ENCODE measurements at places on chromosomes 11 and 22.
A peak's percentile ranks its signal among the peaks of the same experiment; 100 is the strongest.

DNA sequence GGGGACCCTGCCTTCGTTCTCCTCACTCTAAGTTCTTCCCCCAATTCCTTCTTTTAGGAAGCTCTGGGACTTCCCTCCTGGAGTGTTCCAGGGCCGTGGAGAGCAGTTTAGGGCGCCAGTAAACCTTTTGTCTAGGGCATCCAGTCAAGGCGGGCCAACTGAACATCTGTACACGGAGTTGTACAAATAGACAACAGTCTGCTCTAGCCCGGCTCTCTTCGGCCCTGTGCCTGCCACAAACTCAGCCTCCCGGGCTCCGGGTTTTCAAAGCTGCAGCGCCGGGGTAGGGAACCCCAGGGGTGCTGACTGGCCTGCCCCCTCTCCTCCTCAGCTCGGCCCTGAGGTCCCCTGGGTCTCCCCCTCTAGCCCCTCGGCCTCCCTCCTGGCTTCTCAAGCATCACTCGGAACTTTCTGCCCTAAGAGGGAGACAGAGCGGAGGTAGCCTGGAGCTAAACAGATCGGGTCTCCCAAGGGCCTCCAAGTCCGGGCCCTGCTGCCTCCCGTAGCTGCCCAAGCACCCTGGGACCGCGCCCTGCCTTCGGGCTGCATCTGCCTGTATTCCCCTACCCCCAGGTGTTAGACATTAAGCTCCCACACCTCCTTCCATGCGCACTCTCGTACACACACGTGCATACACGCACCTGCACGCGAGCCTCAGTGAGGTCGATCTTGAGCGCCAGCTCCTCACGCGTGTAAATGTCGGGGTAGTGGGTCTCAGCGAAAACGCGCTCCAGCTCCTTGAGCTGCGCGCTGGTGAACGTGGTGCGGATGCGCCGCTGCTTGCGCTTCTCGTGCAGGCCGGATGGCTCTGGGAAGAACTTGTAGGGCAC, 3.3 kb downstream of the PHOX2A start:
- DNase-seq, result no peak

DNA sequence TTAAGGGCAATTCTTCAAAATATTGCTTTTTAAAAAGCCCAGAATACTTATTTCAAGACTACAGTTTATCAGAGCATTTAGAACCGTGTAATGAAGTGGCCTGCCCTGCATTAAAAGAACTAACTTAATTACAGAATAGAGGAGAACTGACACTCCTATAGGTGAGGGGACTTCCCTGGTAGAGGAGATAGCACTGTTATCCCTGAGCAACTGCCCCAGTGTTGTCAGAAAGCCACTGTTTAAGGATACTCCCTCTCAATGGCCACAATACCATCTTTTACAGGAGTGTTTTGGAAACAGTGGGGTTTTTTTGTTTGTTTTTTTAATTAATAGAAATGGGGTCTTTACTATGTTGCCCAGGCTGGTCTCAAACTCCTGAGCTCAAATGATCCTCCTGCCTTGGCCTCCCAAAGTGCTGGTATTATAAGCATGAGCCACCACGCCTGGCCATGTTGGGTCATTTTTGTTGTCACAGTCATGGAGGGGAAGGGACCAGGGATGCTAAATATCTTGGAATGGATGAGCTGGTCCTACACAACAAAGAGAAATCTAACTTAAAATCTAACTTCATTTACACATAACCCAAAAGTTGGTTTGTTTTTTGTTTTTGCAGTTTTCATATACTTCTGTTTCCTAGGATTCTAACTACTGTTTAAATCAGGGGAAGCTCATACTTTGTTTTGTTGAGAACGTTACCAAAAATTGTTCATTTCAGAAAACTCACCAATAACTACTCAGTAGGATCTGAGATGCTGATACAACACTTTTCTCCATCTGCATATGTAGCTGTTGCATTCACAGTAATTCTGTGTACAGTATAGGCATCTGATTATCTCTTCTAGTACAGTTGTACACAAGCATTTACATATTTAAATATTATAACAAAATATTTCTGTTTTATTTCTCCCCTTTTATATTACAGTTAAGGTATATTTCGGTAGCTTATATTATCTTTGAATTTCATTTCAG, 8.1 kb downstream of the RPL27A start:
- no peak for DNase-seq

GRCh38 chr11:100929377-100929776, 200.2 kb downstream of the PGR start:
- no peak for DNase-seq

GRCh38 chr11:80595011-80595410, 1154.2 kb upstream of the TENM4 start:
- no peak for DNase-seq

GRCh38 chr11:75214411-75214821, 26.2 kb upstream of the TPBGL start:
- DNase-seq, result peak; percentile 90

DNA sequence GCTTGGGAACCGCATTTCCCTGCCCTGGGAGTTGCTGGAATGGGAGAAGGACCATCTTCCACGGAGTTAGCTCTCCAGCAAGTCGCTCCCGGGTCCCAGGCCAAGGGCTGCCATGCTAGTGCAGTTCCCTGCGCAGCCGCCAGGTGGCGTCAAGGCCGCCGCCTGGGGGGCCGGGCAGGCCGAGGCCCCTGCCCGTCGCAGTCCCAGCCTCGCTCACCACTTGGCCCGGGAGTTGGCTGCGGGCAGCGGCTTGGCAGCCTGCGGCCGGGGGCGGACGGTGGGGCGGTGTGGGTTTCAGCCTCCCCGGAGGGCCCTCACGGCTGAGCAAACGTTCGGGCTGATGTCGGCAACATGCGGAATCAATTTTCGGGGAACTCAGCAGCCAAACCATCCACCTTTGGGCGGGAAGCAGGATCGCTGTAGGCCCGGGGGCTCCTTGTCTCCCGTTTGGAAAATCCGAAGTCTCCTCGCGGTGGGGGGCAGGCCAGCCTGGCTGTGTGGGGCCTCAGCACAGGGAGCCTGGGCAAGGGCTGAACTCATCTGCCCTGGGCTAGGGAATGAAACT, 415.1 kb downstream of the SOX6 start:
- no peak for DNase-seq

- DNase-seq, result no peak
Observed at GRCh38 chr22:48953830-48954229, 873.8 kb downstream of the BRD1 start.

DNA sequence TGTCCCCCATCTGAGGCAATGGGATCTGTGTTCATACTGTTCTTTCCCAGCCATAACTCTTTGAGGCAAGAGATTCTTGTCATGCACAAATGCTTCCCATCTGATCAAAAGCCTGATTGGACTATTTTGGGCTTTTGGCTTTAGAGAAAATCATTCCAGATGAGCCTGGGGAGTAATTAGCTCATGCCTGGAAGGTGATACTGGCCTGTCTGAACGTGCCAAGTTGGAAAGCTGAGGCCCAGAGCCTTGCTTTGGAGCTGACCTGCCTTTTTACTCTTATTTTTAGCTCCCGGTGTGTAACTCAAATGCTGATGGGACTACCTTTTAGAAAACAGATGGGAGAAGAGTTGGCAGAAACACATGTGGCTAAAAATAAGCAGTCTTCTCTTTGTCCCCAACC, 105.0 kb downstream of the DBX1 start:
- no peak for DNase-seq

DNA sequence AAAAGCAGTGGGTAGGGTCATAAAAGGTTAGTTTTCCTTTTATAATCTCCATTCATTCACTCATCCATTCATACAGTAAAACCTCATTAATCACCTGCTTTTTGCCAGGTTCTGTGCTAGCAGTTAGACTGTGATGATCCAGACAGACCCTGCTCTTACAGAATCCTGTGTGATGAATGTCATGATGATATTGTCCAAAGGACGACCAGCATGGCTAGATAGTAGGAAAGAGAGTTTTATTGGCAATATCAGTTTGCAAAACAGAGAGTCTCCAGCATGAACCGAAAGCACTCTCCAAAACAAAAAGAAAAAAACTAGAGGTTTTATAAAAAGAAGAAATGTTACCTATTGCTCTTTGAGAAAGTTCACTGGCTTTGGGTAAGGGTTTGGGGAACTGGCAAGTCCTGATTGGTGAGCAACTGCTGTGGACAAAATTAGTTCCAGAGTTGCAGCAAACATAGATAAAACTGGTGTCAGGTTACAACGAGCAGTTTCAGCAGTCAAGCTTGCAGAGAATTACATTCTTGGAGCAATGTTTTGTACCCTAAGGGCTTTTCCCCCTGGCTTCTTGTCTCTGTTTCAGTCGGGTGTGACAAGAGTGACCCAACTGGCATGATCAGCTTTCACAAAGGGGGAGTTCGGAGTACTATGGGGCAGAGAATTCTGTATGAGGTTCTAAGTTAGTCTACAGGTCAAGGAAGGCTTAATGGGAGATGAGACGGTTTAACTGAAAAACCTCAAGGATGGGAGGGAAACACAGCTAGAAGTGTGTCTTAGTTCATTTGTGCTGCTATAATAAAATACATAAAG, 58.3 kb downstream of the HSD17B12 start:
- DNase-seq, result no peak

GRCh38 chr11:1291295-1292017, 18.0 kb downstream of the TOLLIP start:
- no peak for DNase-seq

DNA sequence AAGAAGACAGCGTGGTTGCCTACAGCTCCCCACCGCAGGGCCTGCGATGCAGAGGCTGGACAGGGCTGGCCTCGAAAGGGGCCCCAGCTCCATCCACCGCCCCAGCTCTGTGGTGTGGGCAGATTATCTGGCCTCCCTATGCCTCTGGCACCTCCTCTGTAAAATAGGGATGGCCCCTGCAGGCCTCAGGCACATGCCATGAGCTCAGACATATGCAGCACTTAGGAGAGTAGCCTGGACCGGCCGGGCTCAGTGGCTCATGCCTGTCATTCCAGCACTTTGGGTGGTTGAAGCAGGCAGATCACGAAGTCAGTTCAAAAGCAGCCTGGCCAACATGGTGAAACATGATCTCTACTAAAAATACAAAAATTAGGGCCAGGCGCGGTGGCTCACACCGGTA, 7.4 kb downstream of the APOBEC3D start:
- no peak for DNase-seq

DNA sequence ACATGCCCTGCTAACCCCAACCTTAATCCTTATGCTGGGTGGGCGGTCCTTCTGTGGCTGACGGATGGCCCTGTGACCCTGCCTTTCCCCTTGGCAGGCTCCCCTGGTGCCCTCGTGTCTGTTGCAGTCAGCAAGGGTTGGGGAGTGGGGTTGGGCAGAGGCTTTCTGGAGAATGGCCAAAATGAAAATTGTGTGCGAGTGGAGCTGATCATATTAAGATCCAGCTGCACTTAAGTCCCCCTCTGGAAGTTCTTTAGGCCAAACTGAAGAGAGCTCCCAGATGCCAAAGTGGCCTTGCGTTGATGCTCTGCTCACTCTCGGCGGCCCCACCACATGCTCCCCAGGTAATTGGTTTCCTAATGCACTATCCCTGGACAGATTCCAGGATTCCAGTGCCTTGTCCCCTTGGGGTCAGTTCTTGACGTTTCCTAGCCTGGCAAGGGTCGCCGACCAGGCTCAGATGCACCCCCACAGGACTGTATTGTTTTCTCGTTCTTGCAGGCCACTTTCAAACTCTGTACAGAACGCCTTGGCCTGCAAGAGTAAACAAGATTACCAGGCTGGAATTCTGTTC, 16.4 kb upstream of the C11orf96 start:
- DNase-seq, result no peak

DNA sequence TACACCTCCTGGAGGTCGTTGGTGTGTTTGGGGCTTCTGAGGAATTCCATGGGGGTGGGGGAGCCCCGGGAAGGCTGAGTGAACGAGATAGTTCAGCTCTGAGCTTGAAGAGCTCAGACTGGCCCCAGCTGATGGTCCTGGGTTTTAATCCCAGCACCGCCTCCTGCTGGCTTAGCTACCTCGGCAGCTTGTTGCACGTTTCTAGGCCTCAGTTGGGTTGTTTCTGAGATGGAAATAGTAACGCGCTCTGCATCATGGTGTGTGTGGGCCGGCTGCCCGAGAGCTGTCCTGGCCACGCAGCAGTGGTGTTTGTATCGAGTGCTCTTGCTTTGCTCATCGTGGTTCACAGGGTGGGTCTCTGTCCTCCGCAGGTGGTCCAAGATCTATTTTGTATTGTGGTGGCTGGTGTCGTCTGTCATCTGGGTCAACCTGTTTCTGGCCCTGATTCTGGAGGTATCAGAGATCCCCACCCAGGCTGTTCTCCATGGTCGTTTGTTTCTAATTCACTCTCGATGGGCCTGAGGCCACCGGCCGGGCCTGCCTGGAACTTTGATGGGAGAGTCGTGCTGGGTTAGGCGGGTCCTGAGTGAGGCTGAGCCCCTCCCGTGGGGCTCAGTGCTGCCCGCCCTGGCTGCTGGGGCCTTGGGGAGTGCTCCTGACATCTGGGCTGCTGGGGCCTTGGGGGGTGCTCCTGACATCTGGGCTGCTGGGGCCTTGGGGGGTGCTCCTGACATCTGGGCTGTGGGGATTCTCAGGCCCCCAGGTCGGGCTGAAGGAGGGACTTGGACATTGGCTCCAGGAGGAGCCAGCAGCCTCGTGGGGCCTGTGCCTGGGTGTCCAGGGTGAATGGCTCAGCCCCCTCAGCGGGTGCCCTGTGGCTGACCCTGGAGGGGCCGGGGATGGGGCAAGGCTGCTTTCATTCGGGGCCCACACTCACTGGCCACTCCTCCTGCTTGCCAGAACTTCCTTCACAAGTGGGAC, 37.7 kb downstream of the TPCN2 start:
- no peak for DNase-seq

GRCh38 chr22:49753961-49754695, 73.5 kb downstream of the BRD1 start:
- no peak for DNase-seq

DNA sequence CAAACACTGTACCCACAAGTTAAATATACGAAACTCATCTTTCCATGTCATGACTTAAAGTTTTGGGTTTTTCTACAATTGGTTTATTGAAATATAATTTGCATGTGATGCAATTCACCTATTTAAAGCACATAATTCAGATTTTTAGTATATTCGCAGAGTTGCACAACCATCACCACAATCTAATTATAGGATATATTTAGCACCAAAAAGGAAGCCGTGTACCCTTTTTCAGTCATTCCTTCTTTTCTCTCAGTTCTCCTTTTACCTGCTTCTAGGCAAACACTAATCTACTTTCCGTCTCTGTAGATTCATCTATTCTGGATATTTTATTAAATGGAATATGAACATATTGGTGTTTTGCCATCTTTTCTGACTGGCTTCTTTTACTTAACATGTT, 1458.1 kb upstream of the TENM4 start:
- DNase-seq, result no peak
